ENCODE measurements at places on chromosomes 5 and 9.
A peak's percentile ranks its signal among the peaks of the same experiment; 100 is the strongest.

GRCh38 chr5:123091298-123092222 is 2.5 kb downstream of the PRDM6 start:
- no peak for DNase-seq

GRCh38 chr5:54294097-54294667 is 16.2 kb downstream of the ARL15 start:
- no peak for DNase-seq

- DNase-seq, result no peak
These were observed 138.2 kb downstream of the SNX18 start for GRCh38 chr5:54655761-54656160.

- no peak for DNase-seq
These were observed 606.2 kb downstream of the TLE4 start for GRCh38 chr9:80177949-80178480.

DNA sequence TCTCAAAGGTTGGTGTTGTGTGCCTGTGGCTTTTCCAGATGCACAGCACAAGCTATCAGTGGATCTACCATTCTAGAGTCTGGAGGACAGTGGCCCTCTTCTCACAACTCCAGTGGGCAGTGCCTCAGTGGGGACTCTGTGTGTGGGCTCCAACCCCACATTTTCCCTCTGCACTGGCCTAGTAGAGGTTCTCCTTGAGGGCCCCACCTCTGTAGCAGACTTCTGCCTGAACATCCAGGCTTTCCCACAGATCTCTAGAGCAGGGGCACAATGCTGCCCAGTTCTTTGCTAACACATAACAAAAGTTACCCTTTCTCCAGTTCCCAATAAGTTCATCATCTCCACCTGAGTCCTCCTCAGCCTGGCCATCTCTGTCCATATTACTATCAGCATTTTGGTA is 102.1 kb upstream of the ANKRD55 start:
- DNase-seq, result no peak

- DNase-seq, result no peak
These were observed 239.6 kb upstream of the TUSC1 start for GRCh38 chr9:25917731-25918362.

- no peak for DNase-seq
These were observed 371.8 kb upstream of the RPS23 start for GRCh38 chr5:82649943-82650342.

GRCh38 chr5:124655251-124655917 is 91.1 kb downstream of the ZNF608 start:
- no peak for DNase-seq

DNA sequence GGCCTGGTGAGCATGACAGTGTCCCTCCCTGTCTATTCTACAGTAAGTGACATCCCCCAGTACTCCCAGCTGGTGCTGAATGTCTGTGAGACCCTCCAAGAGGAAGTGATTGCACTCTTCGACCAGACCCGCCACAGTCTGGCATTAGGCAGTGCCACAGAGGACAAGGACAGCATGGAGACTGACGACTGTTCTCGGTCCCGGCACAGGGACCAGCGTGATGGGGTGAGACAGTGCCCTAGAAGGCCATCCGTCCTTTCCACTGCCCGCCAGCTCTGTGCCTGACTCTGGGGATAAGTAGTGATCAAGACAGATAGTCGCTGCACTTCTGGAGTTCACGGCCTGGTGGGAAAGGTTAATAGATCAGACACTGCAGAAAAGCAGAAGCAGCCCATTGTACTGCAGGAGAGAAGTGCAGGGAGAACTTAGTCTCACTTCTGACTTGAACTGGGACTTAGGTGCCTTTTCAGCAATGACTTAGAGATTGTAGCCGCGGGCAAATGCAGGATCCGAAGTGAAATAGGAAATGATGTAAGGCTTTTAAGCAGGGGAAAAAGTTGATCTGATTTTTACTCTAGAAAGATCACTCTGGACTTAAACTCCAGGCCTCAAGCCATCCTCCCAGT is 28.4 kb downstream of the SH3GLB2 start:
- no peak for DNase-seq

DNA sequence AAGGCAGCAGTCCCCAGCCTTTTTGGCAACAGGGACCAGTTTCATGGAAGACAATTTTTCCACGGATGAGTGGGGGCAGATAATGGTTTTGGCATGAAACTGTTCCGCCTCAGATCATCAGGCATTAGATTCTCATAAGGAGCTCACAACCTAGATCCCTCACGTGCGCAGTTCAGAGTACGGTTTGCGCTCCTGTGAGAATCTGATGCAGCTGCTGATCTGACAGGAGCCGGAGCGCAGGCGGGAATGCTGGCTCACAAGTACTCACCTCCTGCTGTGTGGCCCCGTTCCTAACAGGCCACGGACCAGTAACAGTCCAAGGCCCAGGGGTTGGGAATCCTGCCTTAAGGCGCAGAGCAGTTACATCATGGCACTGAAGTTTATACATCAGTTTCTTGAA is 3.3 kb upstream of the BRD3 start:
- no peak for DNase-seq

DNA sequence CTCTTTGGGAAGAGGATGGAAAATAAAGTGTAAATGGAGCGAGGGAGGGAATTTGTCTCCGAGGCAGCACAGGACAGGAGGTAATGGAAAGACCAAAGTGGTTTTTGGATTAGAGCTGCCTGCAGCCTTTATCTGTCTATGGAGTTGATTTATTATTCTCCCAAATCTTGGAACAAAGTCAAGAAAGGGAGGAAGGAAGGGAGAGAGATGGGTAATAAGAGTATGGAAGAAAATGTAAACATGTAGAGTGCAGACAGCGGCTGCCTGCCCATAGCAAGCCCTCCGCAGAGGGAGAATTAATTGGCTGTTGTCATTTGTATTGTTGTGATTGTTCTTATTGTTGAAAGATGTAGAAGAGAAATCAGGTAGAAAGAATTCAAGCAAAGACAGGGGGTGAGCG is 15.7 kb downstream of the KCNIP1 start:
- no peak for DNase-seq

DNA sequence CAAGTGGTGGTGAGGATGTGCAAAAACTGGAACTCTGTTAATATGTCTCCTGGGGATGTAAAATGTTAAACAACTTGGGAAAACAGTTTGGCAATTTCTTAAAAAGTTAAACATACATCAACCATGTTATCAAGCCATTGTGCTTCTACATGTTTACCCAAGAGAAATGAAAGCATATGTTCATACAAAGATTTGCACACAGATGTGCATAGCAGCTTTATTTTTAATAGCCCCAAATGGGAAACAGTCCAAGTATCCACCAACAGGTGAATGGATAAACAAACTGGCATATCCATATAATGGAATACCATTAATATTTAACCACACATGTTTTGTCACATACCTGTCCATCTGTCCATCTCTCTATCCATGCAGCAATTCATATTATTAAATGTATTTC is 6.2 kb downstream of the VPS13A start:
- no peak for DNase-seq

DNA sequence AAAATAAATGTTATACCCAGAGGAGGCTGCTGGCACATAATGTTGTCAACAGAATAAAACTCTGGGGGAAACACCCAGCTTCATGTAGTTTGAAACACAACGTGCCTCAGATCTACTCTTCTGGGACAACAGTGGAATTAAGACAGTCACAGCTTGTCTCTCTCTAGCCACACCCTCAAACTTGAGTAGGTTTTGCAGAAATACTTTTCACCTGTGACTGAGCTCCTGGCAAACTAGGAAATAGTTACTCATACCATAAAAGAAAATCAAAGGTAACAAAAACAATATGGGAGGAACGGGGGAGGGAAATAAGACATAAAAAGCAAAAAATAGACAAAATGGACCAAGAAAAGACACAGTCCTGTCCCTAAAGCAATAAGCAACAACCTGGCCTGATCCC is 14.4 kb downstream of the ELAVL2 start:
- no peak for DNase-seq

DNA sequence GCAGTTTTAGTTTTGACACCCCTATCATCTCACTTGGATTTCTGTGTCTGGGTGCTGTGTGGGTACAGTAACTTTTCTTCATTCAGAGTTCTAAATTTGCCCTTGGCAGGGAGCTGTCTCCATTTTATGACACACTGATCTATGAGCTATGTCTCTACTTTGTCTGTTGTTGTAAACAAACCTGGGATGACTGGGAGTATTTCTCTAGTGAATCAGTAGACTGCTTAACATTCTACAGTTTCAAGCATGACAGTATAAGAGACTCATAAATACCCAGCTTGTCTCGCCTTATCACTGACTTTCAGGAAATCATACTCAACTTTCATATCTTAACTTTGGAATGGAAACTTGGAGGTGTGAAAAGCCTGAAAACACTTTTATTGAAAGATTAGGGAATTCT is 212.1 kb upstream of the NUDT12 start:
- DNase-seq, result no peak

GRCh38 chr5:35771839-35772238 is 84.9 kb upstream of the IL7R start:
- no peak for DNase-seq

DNA sequence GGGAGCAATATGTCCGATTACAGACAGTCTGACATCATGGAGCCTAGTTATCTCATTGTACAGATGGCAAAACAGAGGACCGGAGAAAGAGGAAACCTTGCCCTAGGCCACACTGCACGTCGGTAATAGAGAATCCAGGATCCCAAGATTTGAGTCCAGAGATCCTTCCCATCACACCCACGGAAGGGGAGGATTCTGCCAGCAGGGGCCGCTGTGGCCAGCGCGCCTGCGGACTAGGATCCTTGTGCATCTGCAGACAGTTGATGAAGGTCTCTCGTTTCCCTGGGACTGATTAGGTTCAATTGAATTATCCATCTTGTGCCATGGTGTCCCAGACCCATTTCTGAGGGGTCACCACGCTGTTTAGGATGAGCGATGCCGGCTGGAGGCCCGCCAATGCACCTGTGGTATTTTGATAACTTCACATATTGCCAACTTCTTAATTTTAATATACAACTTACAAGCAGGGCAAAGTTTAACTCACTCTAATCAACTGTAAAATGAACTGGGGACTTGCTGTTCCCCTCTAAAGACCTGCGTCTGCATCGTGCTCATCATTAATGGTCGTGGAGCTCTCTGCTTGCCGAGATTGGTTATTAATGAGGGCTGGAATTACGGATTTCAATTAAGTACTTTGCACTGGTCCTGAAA is 592.7 kb upstream of the BRINP1 start:
- no peak for DNase-seq

DNA sequence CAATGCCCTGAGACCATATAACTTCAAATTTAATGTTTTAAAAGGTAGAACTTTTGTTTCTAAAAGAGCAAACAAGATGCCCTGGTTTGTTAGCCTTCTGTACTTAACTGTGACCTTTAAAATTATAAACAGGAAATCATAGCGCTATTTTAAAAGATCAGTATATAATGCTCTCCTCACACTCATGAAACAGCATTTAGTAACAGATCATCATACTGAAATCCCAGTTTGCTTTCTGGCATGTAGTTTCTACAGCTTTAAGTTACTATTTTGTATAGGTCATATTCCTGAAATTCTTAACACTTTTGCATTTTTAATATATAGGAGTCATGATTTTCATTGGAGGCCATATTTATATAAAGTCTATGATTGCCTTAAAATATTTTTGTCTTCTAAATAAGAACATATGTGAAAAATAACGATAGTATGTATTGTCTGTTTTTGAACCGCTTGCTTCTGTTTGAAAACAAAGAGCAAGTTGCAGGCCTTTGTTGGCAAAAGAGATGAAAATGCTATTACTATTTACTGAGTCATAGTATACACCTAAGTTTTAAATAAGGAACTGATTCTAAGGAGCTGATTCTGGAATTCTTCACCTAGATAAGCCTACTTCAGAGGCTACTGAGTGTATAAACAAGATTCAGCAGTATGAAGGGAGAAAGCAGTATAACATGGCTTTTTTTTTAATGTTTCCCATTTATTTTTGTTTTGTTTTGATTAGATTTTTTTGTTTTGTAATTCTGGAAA is 20.5 kb downstream of the SRFBP1 start:
- no peak for DNase-seq

DNA sequence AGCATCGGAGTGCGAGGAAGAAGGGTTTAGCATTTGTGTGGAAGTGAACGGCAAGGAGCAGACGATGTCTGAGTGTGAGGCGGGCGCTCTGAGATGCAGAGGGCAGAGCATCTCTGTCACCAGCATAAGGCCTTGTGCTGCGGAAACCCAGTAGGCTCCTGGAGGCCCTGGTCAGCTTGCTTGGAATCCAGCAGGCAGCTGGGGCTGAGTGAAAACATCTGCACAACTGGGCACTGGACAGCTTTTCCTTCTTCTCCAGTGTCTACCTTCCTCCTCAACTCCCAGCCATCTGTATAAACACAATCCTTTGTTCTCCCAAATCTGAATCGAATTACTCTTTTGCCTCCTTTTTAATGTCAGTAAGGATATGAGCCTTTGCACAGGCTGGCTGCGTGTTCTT is 72.1 kb downstream of the C7 start:
- DNase-seq, result no peak

- DNase-seq, result peak; percentile 10
These were observed 20.9 kb downstream of the OR2Y1 start for GRCh38 chr5:180718810-180719453.

- DNase-seq, result no peak
These were observed 25.0 kb downstream of the SLC25A25 start for GRCh38 chr9:128093011-128093410.

DNA sequence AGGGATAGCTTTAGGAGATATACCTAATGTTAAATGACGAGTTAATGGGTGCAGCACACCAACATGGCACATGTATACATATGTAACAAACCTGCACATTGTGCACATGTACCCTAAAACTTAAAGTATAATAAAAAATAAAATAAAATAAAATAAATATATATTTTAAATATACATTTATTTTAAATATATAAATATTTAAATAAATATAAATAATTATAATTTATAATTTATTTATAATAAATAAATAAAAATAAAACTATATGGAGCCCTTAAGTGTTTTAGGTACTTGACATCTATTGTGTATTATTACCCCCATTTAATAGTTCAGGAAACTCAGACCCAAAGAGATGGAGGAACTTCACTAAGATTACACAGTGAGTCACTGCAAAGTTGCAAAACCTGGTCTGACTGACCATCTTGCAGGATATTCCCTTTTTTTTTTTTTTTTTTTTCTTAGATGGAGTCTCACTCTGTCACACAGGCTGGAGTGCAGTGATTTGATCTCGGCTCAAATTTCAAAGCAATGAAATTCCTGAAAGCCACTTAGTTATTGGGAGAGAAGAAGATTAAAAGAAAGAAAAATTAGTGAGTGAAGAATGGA is 5.8 kb upstream of the C5orf52 start:
- DNase-seq, result no peak

- no peak for DNase-seq
These were observed 1040.1 kb downstream of the MAT2B start for GRCh38 chr5:164545507-164545906.

GRCh38 chr9:81964218-81965171 is 21.2 kb downstream of the SPATA31D3 start:
- DNase-seq, result no peak

DNA sequence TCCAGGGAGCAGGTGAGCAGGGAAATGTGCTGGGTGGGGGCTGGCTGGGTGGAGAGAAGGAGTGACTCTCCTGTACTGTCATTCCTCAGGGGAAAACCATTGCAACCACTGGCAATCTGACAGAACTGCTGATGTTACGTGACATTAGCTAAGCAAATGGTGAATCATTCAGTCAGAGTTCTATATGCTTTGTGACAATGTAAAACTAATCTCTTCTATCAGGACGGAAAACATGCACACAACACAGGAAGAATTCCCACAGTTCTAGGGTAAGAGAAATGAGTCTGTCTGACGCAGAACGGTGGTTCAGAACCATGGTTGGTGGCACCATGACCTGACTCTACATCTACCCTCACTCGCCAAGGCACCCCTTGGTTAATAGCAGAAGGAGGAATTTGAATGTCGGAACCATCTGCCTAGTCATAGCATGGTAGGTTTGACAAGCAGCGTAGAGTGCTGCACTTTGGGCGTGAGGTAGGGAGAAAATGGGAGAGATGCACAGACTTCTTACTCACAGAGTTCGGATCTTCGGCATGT is 243.6 kb upstream of the PANK3 start:
- no peak for DNase-seq
